ENCODE measurements at places on chromosomes 12 and 14. TPM values are rescaled to one million over a fixed set of nuclear protein-coding genes. Genes with fewer than 3 reads are reported as not detected.

GRCh38 chr12:63021116-63021515 is 86.2 kb upstream of the PPM1H start:
- DNase-seq, result no peak

The JPH4 gene
- total RNA-seq, result not detected

The KRT72 gene
- total RNA-seq, result not detected

The KRT6C gene
- total RNA-seq, result not detected

GRCh38 chr14:20306079-20306423 is 300 bp upstream of the TTC5 start:
- DNase-seq, result no peak
